ENCODE measurements at places on chromosomes 5 and 9.
A peak's percentile ranks its signal among the peaks of the same experiment; 100 is the strongest.

DNA sequence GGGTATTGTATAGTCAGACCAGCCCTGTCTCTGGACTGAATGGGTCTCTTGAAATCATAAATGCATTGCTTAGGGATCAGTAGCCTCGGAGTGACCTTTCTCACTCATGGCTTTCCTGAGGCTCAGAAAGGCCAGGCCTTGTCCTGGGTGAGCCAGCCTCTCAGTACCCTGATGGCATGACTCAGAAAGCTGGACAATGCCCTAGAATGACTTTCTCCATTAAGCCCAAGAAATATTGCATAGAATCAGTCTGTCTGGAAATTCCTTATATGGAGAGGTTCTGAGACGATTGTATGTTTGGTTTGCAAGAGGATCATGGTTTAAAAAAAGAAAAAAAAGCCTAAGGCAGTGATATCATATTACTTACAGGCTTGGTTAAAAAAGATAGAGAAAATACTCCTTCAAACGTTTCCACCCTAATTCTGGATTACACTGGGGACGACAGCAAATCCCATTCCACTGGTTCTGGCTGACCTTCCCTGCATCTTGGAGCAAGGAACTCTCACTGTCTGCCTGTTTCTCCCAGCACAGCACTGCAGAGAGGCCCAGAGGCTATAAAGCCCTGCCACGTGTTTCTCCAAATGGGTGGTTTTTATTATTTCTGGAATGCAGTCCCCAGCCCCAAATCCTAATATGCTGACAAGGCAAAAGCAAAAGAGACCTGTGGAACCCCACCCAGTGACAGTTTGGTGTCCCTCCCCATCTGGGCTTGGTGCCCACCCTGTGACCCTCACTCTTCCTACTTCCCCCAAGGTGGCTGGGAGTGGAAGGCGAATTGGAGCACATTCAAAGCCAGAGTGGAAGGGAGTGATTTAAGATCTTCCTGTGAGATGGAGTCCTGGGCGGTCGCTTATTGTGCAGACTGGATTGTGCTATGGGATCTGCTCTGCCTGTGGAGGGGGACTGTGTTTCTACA is 34.4 kb downstream of the MAP1B start:
- no peak for DNase-seq

DNA sequence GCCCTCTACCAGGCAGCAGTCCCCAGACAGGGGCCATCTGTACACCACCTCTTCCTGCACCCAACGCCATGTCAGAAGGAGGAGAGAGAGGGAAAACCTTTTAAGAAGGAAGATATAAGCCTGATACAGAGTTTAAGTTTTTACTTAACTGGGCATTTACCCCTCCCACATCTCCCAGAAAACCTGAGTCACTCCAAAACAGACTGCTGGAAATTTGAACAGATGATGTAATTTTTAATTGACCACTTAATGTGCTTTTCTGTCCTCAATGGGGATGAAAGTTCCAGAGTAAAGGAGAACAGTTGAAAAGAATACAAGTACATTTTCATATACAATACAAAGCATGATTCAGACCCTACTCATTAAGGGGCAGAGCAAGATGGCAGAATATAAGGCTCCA is 63.9 kb downstream of the TTC39B start:
- no peak for DNase-seq

GRCh38 chr9:127931092-127931881 is 710 bp upstream of the PIP5KL1 start:
- DNase-seq, result no peak

GRCh38 chr5:42495914-42496313 is 72.7 kb downstream of the GHR start:
- DNase-seq, result no peak

GRCh38 chr5:59132131-59132530 is 549.3 kb downstream of the RAB3C start:
- DNase-seq, result peak; percentile 38

GRCh38 chr9:123406016-123406415 is 50.0 kb downstream of the CRB2 start:
- DNase-seq, result no peak

DNA sequence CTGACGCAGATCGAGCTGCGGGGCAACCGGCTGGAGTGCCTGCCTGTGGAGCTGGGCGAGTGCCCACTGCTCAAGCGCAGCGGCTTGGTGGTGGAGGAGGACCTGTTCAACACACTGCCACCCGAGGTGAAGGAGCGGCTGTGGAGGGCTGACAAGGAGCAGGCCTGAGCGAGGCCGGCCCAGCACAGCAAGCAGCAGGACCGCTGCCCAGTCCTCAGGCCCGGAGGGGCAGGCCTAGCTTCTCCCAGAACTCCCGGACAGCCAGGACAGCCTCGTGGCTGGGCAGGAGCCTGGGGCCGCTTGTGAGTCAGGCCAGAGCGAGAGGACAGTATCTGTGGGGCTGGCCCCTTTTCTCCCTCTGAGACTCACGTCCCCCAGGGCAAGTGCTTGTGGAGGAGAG is 4.6 kb upstream of the PHYHD1 start:
- no peak for DNase-seq

- no peak for DNase-seq
Measured at GRCh38 chr9:132474253-132474652, 64.2 kb downstream of the CFAP77 start.

- peak; percentile 73 for DNase-seq
Measured at GRCh38 chr5:140251527-140251973, 51.4 kb downstream of the PFDN1 start.

DNA sequence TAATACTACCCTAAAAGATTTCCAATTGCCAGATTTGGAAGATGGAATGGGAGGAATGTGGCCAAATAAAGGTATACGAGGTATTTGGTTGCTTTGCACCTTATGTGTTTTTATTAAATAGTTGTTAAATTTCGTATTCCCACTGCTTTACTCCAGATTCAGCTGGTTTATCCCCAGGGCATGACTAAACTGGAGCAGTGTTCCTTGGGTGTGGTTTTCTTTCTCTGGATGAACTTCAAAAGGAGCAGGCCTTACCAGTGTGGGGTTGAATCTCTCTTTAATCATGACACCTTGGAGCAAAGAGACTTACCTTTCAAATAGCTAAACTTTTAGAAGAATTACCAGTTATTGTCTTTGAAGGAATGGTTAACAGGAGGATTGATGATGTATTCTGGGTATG is 121.7 kb upstream of the BNC2 start:
- no peak for DNase-seq

DNA sequence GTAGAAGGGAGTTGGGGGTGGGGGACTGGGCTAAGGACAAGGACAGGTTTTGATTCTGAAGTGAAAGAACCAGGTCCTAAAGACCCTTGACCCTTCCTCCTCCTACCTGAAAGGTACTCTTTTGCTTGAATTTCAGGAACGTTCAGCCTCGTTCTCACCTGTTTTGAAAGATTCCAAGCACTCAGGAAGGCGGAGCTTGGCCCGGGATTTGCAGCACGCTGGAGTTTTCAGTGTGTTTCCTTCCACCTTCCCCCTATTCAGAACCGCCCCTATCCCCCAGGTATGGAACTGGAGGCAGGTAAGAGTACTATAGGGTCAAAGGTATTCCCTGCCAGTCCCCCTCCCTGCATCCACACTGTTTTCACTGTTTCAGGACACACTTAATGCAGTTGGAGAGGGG is 7.1 kb downstream of the EGR1 start:
- no peak for DNase-seq

DNA sequence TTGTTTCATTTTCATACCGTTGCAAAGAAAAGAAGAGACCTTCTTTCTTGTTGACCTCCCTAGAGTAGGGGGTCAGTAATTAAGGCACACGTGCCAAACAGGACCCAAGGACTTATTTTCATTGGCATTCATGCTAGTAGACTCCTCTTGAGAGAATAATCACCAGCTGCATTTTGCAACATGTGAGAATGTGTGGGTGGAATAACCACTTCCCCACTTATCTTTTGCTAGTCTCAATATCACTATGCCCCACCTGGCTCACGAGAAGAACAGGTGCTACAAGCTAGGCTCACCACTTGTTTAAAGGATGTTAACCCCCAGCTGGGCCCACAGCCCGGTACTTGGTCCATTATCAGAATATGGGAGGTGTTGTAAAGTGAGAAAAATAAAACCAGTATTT is 460.7 kb upstream of the MEF2C start:
- no peak for DNase-seq

DNA sequence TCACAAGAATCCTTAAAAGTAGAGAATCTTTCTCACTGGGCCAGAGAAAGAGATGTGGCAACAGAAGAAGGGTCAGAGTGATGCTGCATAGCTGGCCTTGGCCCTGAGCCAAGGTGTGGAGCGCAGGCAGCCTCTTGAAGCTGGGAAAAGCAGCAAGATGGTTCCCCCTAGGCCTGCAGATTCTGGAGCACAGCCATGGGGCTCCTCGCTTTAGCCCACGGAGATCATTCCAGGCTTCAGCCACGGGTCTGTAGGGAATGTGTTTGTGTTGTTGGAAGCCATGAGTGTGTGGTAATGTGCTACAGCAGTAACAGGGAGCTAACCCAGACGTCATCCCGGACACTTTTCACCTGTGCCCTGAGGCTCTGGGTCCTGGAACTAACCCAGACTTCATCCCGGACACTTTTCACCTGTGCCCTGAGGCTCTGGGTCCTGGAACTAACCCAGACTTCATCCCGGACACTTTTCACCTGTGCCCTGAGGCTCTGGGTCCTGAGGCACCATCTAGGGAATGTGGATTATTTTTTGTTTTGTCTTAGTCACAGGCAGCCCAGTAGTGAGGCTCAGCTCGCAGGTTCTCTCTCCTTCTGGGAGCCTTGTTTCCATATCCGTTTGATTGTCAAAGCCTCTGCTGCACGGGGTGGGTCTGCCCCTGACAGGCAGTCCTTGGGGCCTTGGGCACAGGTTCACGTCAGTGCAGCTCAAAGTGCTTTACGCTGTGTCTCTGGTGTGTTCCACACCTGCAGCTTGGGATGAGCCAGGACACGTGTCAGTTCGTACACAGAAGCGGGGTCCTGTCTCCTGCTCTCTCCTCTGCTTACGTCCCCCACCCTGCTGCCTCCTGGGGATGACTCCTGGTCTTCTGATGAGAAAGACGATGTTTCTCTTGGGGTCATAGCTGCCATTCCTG is 56.3 kb upstream of the EXOC3 start:
- DNase-seq, result no peak

DNA sequence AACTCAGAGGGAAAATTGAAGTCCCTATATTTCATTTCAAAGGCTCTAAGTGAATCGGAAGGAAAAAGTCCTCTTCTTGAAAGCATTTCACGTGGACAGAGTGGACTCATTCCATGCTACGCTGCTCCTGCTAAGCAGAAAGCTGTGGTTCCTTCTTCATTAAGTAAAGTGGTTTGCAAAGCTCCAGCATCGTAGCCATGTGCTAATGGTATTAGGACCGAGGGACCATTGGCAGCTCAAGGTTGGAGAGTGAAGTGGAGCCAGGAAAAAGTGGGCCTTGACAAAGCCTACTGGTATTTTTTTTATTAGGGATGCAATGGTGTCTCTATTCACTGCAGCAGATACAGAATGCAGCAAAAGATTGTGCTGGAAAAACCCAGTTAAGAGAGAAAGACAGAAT is 16.4 kb upstream of the SEMA4D start:
- DNase-seq, result no peak

Measured in CD4-positive, alpha-beta T cell treated with Interleukin-4 for 4 hours (primary cell).